ENCODE measurements at places on chromosomes 13 and 19.
A peak's percentile ranks its signal among the peaks of the same experiment; 100 is the strongest.

DNA sequence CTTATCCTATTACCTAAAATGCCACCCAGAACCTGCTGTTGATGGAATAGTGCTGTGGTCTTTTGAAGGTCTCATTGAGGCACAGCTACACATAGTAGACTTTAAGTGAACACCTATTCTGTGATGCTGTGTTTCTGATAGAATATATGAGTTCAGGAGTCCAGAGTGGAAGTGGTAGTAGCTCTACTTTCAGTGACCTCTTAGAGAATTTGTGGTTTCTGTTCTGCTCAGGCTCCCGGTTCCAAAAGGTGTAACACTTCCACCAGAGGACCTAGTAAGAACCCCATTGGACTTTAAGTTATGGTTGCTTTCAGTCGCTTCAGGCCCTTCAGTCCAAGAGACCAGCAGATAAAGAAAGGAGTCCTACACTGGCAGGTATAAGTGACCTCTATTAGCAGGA, 11.4 kb upstream of the MYCBP2 start:
- no peak for DNase-seq

- DNase-seq: no peak
Measured at GRCh38 chr19:1028062-1028926, 1.9 kb downstream of the CNN2 start.

GRCh38 chr13:110123041-110123809, 183.7 kb downstream of the COL4A1 start:
- peak; percentile 38 for DNase-seq

- no peak for DNase-seq
Measured at GRCh38 chr13:41809962-41810361, 150.9 kb downstream of the VWA8 start.

DNA sequence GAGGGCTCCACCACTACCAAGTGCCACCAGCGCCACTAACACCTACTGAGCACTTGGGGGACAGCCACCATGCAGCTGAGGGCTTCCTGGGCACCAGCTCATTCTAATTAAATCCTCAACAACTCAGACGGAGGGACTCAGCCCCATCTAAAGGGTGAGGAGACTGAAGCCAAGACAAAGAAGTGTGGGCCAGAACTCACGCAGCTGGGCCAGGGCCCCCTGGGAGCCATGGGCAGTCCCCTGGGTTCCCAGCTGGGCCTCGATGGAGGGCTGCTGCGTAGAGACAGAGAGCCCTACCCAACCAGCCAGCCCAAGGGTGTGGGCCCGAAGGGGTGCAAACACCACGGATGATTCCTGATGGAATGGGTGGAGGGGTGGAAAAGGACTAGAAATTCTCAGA, 12.8 kb upstream of the PRKD2 start:
- DNase-seq: no peak
